ENCODE measurements at places on chromosomes 4 and X. TPM values are rescaled to one million over a fixed set of nuclear protein-coding genes. Genes with fewer than 3 reads are reported as not detected.

Gene COQ2
- total RNA-seq = 15.5 TPM

GRCh38 chrX:57905141-57905540, 5.1 kb downstream of the ZXDA start:
- no peak for DNase-seq

Gene FGFBP2
- total RNA-seq = not detected

DNA sequence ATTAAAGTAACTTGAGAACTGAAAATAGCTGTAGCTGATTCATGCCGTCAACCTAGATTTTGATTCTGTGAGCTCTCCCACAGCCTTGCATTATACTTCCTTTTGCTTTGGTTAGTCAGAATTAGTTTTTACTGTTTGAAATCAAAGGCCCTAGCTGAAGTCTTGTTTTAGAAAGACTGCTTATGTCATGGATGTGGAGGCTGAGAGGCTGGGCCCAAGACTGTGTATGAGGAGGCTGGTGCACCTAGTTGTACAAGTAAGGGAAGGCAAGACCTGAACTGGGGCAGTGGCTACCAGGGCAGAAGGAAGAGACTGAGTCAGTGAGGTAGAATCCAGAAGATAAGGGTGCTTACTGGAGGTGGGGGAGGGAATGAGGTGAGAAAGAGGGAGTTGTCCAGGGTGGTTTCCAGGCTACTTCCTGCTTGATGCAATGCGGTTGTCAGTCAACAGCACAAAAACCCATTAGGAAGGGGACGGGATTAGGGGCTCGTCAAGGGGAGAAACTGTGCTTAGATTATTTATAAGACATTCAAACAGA, 76.2 kb upstream of the PAGE3 start:
- no peak for DNase-seq

All from Calu3 (cell line).